ENCODE measurements at places on chromosomes 4 and X. TPM values are rescaled to one million over a fixed set of nuclear protein-coding genes. Genes with fewer than 3 reads are reported as not detected.

TFE3 gene
- total RNA-seq, result 8.6 TPM

SPACA5 gene
- total RNA-seq, result not detected

ANOS1 gene
- total RNA-seq, result 23.2 TPM

MAGEB17 gene
- total RNA-seq, result not detected

GRCh38 chr4:183919141-183919540, 14.0 kb downstream of the STOX2 start:
- no peak for DNase-seq

- DNase-seq, result no peak
Measured at GRCh38 chr4:17204908-17205307, 306.5 kb upstream of the LDB2 start.

GRCh38 chrX:19735244-19735643, 152.2 kb downstream of the SH3KBP1 start:
- no peak for DNase-seq

DNA sequence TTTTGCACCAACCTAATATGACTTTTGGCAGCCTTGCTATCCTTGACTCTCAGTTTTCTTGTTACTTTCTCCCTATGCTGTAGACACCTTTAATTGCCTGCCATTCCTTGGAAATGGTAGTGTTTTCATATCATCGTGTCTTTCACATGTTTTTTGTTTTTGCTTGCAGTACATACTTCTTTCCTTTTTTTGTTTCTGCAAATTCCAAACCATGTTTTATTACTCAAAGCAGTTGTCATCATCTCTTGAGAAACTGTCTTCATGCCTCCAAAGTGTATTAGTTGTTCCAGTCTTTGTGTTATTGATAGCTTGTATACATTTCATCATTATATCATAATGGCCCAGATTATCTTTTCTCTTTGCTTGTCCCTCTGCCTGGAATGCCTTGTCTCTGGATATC, 57.1 kb downstream of the PDLIM5 start:
- no peak for DNase-seq

- no peak for DNase-seq
Measured at GRCh38 chrX:2589186-2590020, 88.6 kb upstream of the DHRSX start.

- DNase-seq, result no peak
Measured at GRCh38 chr4:98179951-98180350, 36.7 kb upstream of the STPG2 start.

GRCh38 chr4:186642998-186643397, 80.7 kb downstream of the FAT1 start:
- no peak for DNase-seq

- DNase-seq, result no peak
Measured at GRCh38 chrX:153769865-153770600, 6.0 kb downstream of the PLXNB3 start.

DNA sequence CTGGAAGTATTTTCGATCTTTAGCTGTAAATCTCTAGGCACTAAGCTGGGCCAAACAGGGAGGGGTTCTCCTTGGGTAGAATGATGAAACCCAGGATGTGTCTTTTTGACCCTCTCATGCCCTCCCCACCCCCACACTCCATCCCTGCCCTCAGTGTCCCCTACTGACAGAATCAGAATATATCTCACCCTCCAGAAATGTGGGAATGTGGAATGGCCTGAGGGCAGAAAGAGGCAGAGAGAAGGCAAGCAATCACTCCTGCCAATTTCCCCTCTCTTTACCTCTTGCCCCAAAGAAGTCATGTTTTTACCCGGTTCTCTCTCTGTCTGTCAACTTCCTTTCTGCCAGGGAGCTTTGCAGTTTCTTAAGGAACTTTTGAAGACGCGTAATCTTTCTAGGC, 34.4 kb downstream of the RAP2C start:
- no peak for DNase-seq

DNA sequence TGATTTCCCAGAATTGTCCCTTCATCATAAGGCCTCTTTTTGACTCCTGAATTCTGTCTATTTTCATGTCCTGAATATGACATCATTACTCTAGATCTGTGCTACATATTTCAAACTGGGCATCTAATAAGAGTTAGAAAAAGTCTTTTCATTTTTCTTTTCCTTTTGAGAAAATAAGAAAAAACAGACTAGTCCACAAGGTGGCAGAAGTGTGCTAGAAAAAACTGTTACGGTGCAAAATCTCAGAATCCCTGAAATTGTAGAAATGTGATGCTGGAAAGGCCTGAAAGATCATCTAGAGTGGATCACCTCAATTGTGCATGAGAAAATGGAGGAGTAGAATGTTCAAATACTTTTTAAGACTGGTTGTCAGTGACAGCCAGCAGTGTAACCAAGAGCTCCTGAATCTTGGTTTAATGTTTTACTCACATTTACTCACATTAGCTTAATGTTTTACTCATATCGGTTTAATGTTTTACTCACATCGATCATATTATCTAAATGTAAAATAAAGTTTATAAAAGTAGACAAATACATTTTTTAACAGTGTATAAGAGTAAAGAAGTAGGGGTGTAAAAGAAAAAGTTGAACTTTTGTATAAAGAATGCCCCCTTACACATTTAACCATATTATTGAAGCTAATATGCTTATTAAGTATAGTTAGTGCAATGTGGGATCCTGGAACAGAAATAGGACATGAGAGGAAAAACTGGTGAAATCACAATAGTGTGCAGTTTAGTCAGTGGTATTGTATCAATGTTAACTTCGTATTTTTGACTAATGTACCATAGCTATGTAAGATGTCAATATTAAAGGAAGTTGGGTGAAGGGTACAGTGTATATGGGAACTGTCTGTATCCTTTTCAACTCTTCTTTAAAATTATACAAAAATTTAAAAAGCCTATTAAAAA, 15.2 kb downstream of the ASB11 start:
- peak; percentile 37 for DNase-seq

DNA sequence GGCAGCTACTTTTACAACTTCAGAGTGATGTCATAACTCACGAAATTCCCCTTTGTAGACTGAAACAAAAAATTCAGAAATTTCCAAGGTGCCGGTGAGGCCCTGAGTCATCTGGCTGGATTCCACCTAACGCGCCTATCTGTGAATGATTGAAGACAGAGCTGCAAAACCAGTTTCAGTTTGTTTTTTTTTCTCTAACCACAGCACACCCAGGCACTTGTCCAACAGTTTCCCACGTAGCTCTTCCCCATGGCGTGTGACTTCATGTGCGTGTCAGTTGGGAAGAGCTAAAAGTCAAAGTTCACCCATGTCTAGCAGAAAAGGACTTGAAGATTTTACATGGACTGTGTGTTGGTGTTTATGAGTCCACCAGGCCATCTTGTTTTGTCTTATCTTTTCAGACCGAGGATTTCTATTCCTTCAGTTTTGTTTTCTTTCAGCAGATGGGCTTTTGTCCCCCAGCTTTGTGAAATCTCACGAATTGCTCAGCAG, 16.4 kb downstream of the TCEANC start:
- no peak for DNase-seq

DNA sequence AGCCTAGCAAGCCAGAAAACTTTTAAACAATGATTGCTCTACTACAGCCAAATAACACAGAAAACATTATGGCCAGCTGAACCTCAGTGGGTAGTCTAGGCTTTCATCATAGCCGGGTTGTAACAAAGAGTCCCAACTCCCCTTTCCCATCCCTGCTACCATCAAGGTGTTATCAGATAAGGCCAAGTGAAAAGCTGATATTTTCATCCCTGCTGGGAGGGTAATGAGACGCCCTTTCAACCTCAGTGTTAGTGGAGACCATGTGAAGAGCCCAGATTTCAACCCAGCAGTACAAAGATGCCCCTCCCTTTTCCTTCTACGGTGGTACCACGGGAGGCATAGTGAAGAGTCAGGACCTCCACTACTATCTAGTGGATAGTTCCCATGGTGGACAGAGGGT, 433.7 kb downstream of the GPM6A start:
- DNase-seq, result no peak

GRCh38 chrX:71216485-71216884, 6.5 kb upstream of the GJB1 start:
- no peak for DNase-seq
